T follicular helper cell (primary cell): ENCODE measurements at places on chromosomes 16 and 17.

GRCh38 chr16:66289986-66290385, 76.5 kb upstream of the CDH5 start:
- no peak for DNase-seq

- no peak for DNase-seq
These were observed 54.8 kb downstream of the RMI2 start for GRCh38 chr16:11400076-11400475.

DNA sequence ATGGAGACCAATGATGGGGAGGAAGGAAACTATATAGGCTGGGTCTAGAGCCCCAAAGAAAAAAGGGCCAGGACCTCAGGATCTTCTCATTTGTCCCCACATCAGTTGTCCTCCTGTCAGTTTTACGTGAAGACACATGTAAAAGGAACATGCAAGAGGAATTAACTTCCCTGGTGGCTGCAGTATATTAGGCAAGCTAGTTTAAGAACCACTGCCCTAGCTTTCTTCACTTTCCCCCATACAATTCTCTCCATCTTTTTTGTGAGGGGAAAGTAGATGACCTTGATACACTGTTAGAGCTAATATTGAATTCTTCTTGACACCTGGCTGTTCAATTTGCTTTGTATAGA, 2.3 kb downstream of the MAP3K3 start:
- DNase-seq: no peak

GRCh38 chr16:81061871-81062608, 15.0 kb downstream of the C16orf46 start:
- no peak for DNase-seq

- no peak for DNase-seq
These were observed 67.4 kb downstream of the CYB561 start for GRCh38 chr17:63378411-63379375.
